ENCODE measurements at places on chromosomes 6 and 20.
A peak's percentile ranks its signal among the peaks of the same experiment; 100 is the strongest.

DNA sequence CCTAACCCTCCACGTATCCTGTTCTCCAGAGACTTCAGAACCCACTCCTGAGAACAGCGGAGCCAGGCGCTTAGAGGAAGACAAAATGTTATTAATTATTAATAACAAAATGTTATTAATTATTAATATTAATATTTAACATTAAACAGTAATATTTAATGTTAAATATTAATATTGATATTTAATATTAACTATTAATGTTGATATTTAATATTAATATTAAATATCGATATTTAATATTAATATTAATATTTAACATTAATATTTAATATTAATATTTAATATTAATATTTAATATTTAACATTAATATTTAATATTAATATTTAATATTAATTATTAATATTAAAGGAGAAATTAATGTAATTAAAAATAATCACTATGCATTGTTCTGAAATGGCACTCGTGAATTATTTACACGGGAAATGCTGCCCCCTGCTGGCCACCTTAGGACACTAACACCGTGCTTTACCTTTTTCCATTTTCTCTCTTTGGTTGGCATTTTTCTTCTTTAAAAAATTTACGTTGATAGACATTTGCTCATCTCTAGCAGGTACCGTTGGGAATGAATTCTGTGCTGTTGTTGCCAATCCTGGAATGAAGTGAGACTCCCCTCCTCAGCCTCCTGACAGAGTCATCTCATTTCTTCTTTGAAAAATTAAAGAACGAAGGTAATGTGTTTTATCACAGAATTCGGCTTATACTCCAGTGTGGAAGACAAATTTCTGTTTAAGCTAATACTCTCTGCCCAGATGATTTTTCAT is 7.5 kb upstream of the GGTLC1 start:
- DNase-seq, result peak; percentile 12

DNA sequence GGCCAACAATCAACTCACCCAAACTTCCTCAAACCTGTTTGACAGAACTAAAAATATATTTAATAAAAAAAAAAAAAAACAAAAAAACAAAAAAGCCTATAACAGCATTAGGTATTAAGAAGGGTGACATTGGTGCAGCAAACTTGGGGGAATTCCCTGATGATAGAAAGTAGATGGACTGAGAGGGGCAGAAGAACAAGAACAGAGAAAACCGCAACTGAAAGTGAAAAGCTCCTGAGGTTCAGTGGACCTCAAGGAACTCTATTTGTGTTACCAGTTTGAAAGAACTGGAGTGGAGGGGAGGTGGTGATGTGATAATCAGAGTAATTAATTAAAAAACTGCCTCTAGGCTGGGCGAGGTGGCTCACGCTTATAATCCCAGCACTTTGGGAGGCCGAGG is 53.8 kb downstream of the MACROD2 start:
- no peak for DNase-seq

GRCh38 chr20:47708140-47708807 is 77.0 kb downstream of the SULF2 start:
- DNase-seq, result no peak

DNA sequence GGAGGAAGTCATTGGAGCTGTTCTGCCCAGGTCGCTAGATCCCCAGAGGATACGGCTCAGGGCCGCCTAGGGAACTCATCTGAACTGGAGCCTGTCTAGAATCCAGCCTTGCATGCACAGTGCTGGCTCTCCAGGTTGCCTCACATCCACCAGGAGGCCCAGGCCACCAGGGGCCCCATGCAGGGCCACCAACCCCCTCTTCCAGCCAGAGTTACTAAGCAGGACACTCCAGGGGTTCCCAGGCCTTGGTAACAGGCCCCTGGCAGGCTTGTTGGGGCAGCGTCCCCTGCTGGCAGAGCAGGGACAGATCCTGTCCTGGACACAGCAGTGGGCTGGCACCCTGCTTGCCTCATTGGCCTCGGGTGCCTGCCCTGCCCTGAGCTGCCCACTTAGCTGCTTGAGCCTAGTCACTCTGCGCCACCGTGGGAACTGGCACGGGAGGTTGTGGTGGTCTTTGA is 35.3 kb downstream of the EFCAB8 start:
- no peak for DNase-seq

GRCh38 chr6:18601516-18602020 is 214.4 kb downstream of the RNF144B start:
- peak; percentile 16 for DNase-seq

DNA sequence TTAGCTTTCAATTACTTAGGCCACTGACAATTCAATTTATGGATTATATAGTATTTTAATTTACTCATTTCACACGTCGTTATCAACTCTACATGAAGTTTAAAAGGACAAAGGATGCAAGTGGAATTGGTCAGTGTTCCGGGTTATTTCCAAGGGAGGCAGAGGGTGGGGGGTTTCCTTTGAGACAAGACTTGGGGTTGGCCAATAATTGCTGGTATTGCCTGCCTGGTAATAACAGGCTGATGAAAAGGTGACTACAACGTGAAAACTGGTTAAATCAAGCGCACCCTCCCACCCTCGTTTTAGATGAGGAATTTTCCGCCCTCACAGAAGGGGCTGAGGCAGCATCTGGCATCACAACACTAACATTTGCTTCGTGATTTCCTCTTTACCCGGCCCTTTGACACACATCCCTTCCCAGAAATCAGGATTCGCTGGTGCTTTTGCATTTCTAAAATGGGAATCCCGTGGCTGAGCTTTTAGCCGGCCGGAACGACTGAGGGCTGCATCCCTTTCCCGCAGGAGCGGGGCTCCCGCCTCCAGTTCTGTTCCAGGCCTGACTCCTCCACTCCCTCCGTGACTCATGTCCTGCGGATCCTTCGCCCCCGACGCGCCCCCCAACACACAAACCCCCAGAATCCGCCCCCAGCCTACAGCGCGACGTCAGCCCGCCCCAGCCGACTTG is 999 bp upstream of the PIM1 start:
- DNase-seq, result peak; percentile 26

DNA sequence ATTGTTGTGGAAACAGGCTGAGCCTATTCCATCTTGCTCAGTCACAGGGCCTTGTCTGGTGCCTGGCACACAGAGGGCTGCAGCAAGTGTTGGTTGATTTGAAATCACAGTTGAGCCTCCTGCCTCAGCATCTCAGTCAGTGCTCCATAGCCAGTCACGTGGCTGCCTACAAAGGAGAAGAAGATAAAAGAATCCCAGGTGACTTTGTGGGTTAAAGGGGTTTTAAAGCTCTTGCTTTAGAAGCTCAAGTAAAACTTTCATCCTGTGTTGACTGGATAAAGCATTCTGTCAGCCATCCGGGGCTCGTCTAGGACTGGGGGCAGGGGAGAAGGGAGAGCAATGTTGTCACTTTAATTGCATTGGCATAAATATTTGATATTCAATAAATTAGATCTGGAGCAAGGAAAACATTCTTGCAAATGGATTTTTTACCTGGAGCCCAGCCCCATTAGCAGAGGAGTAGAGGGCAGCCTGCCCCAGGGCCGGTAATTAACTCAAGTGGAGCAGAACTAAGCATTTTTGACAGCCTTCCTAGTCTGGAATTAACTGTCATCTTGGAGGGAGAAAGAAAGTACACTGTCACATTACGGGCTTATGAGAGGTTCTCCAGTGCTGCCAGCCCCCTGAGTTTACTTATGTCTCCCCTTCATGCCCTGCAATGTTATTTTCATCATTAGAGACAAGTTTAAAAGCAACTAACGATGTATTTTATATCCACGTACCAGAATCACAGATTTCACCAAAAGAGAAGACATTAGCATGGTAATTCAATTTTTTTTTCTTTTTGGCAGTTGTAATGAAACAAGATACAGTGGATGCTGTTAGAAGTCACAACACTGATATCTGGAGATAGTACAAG is 71.7 kb upstream of the GTSF1L start:
- no peak for DNase-seq

Measured in NCI-H2029 (cell line).